ENCODE measurements at places on chromosomes 13 and 19.
A peak's percentile ranks its signal among the peaks of the same experiment; 100 is the strongest.

- DNase-seq: peak; percentile 69
Measured at GRCh38 chr13:114025714-114026431, 52.0 kb upstream of the C13orf46 start.

DNA sequence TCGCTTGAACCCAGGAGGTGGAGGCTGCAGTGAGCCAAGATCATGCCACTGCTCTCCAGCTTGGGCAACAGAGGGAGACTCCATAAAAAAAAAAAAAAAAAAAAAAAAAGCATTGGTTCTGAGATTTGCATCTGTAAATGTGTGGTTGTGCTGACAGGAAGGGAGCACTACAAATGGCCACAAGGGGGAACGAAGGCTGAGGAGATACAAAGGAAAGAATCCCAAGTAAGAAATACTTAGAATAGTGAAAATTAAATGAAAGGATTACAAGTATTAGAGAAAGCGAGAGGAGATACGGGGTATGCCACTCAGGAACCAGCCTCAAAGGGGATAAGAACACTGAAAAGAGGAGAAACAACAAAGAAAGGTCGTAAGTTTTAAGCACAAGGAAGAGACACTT lies 284.9 kb downstream of the KLF12 start:
- DNase-seq: peak; percentile 59

- no peak for DNase-seq
Measured at GRCh38 chr13:85527316-85527715, 271.9 kb downstream of the SLITRK6 start.

DNA sequence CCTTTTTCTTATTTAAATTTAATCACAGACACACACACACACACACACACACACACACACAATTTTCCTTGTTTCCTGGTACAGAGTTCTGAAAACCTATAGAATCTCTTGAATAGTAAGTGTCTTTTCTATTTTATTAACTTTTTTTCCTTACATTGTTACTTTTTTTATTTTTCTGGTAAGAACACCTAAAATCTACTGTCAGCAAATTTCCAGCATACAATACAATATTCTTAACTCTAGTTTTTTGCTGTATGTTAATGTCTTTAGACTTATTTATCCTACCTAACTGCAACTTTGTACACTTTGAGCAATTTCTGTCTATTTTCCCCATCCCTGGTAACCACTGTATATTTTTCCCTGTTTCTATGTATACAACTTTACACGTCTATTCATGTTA lies 1179.8 kb downstream of the SLITRK1 start:
- no peak for DNase-seq

GRCh38 chr13:98761126-98761985 lies 8.9 kb upstream of the SLC15A1 start:
- peak; percentile 68 for DNase-seq

DNA sequence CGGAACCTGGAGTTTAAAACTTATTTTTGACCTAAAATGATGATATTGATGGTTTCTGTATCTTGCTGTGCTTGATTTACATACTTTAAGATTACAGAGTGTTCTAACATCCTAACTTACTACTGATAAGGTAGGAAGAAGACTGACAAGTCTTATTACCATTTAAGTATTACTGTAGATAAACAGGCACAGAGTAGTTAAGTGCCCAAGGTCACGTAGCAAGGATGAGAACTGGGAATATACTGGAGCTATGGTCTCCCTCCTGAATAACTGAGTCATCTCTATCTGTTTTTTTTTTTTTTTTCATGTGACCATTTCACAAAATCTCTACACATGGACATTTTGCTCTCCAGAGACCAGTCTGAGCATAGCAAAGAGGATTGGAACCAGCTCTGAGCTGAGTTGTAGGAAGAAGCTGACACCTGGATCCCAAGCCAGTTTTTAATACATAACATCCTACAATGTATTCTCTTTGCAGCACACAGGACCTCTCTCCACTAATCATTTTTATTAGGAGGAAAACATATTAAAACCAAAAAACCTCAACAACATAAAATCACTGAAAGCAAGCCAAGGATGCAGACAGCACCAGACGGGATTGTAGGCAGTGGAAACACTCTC lies 173.5 kb downstream of the DNAJC15 start:
- no peak for DNase-seq

All from fibroblast of skin of scalp (primary cell).